ENCODE measurements at places on chromosomes 2 and 18.

- DNase-seq, result no peak
Measured at GRCh38 chr2:73080321-73081131, 9.0 kb upstream of the SFXN5 start.

DNA sequence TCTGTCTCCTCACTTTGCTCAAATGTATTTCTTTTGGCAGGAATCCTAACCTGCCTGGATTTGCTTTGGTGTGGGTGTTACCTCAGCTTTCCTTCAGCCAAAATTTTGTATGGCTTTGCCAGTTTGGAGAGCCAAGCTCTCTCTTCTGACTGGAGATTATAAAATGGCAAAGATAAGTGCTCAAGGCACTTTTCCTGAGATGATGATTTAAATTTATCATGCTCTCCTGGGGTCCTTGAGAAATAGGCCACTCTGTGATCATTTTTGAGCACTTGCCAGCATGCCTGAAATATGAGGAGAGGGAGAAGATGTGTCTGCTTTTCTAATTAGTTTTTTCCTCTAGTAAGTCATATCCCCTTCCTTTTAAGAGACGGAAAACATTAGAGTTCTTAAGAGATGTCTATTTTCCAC lies 683.0 kb downstream of the SLC4A3 start:
- DNase-seq, result no peak

DNA sequence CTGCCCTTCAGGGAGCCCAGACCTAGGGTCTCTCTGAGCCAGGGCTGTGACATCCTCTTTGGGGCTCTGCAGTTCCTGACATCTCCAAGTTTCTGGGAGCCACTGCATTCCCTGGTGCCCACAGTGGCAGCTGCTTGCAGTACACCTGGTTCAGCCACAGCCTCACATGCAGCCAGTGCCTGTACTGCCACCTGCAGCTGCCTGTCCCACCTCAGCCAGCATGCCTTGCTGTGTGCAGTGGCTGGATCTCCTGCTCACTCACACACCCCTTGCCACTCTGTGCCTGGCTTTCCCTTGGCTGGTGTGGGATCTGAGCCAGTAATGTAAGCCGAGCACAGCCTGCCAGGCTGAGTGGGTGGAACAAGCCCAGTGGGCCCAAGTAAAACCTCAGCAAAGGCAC lies 1288.7 kb downstream of the CNTNAP5 start:
- no peak for DNase-seq

- DNase-seq, result no peak
Measured at GRCh38 chr18:21904856-21905255, 164.3 kb downstream of the MIB1 start.

GRCh38 chr18:56542476-56542875 lies 95.9 kb downstream of the TXNL1 start:
- DNase-seq, result no peak

DNA sequence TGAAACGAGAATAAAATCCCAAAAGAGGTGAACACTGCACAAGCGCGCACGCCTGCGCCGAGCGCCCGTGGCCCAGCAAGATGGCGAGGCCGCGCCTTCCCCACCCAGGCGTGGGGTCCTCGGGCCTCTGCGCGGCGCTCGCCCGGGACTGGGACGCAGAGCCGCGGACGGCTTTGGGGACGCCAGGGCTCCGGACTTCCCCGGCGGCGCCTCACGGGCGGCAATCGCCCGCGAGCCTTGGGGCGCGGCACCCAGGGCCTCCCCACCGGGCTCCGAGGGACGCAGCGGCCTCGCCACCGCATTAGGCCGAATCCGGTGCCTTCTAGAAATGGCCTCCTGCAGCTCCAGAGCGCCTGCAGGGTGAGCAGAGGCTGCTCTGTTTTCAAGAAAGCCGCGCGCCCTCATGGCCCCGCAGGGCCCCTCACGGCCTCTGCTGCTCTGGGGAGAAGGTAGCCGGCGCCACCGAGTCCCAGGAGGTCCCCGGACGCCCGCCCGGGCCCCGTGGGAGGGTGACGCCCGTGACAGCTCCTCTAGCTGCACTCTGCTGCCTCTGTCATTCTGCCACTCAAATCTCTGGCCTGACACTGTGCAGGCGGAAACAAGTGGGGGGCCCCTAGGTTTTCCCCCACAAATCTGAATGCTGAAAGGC lies 35.9 kb upstream of the POMC start:
- peak; percentile 26 for DNase-seq

- DNase-seq, result no peak
Measured at GRCh38 chr2:58938988-58939387, 697.9 kb upstream of the FANCL start.

- no peak for DNase-seq
Measured at GRCh38 chr2:23385351-23385747, 370 bp downstream of the KLHL29 start.

DNA sequence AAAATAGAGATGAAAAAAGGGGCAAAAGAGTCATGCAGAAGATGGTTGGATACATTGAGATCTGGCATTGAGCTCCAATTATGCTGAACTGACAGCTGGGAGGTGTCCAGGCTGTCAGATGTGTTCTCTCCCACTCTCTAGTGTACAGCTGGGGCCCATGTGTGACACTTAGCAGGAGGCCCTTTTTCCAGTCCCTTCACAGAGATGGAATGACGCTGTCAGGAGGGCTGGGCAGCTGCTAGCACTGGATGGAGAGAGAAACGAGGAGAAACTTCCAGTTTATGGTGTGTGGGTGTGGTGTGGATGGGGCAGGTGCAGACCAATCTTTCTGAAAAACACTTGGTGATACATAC lies 437.7 kb upstream of the HS6ST1 start:
- DNase-seq, result no peak

- no peak for DNase-seq
Measured at GRCh38 chr2:190791976-190792575, 88.5 kb upstream of the GLS start.

DNA sequence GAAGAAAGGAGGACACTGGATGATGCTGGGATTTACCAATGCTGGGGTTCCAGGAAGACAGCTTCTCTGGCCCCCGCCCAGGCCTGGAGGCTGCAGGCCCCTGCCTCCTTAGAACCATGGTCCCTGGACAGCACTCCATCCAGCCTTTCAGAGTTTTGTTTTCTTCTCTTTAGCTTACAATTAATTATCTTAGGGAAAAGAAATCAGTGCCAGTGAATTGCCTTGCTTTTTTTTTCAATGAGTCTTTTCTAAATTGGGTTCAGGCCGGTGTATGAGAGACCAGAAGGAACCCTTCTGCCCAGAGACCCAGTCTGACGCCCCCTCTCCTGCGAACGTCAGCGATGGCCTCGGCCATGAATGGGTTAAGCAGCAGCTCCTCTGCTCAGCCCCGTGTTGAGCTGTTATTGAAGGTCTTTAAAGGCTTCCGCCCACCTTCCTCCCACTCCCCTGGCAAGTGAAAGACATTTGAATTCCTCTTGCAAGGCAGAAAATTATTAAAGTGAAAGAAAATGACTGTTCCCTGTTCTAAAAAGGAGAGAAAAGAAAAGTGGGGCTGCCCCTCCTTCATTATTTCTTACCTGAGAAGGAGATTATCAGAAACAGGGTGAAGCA lies 65.7 kb upstream of the CHMP1B start:
- no peak for DNase-seq

DNA sequence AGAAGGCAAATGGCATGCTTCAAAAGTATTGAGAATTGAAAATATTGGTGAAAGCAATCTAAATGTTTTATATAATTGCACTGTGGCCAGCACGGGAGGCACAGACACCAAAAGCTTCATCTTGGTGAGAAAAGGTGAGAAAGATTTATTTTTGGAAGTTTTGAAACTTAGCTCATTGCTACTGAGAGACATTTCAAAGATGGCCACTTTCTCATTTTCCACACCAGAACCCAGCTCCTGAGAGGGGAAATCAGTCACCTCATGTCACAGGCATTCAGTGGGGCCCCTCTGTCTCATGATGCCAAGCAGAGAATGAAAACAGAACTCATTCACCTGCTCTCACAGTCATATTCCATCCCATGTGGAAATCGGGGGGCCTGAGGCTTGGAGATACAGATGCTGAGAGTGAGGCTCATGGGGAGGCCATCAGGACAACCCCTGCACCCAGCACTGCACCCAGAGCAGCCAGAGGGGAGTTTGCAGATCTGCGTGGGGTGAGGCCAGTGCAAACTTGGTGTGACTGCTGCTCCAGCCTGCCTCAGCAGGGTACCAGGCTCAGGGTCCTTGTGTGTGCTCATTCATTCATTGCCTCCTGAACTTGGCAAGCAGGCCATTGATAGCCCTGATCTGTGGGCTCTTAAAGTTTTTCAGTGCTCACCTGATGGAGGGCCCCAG lies 31.4 kb downstream of the IL18R1 start:
- DNase-seq, result no peak

GRCh38 chr2:101291973-101292372 lies 16.5 kb downstream of the RNF149 start:
- no peak for DNase-seq

GRCh38 chr2:233769260-233769659 lies 8.9 kb upstream of the MROH2A start:
- no peak for DNase-seq

GRCh38 chr18:70461323-70462077 lies 172.7 kb downstream of the SOCS6 start:
- DNase-seq, result no peak
